ENCODE measurements at places on chromosomes 11 and 22.

GRCh38 chr11:128940156-128940555, 2.5 kb downstream of the TP53AIP1 start:
- no peak for DNase-seq

DNA sequence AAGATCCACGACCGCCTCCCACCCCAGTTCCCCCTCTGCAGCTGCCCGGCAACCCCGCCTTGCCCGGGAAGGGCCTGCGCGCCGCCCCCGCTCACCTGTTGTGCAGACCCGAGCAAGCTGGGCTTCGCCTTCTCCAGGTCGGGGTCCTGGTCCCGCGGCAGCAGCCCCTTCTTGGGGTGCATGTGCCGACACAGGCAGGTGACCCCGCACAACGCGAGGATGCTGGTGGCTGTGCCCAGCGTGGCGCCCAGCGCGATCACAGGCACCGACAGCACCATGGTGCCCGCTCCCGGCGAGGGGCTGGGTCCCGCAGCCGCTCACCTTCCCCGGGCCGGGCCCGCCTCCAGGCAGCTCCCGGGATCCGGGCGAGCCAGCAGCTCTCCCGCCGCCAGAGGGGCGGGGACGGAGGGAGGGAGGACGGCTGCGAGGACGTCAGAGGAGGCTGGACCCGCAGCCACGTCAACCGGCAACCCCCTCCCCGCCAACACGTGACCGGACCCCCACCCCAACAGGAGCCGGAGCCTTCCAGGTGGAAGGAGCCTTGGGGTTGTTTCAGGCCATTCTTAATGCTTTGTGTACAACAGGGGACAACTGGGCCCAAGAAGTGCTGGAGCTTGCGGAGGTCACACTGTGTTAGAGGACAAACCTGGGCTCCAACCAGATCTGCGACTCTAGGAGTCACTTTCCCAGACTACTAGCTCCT, at the start of gene SYT13:
SYT13 (minus strand) TSS at position 412 of the 703 bp plus-strand sequence; CDS start at position 278, 134 bp downstream.
- DNase-seq, result no peak

DNA sequence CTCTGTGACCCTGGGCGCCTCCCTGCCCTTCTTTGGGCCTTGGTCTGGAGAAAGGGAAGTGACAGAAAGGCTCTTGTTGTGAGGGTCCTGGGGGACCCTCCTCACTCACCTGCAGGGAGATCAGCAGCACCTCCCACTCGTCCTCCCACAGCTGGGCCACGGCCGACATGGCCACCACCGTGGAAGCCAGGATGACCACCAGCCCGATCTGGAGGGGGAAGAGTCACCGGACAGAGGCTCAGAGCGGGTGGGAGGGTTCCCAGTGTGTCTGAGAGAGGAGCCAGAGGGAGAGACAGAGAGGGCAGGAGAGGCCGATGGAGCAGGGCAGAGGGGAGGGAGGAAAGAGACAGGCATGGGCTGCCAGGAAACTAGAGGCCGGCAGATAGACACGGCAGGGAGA, 16.8 kb upstream of the KLHL35 start:
- no peak for DNase-seq

- DNase-seq, result no peak
These were observed 115.3 kb upstream of the TBCEL start for GRCh38 chr11:120908461-120909181.

DNA sequence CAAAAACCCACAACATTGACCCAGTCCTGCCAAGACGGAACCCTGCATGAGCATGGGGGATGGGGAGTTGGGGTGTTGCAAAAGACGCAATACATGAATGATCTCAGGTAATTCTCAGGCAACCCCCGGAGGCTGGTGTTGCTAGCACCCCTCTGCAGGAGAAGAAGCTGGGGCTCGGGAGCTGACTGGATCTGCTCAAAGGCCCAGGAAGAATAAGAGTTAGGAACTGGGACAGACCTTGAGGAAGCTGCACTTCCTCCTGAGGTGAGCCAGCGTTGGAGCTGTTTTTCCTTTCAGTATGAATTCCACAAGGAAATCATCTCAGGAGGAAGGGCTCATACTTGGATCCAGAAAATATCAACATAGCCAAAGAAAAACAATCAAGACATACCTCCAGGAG, at the start of gene KRTAP5-9:
KRTAP5-9 (plus strand) TSS at position 301 of the 400 bp plus-strand sequence. CDS start 238 bp downstream, outside the sequence.
- no peak for DNase-seq

GRCh38 chr22:47853750-47854149, 1091.3 kb downstream of the TBC1D22A start:
- no peak for DNase-seq
